ENCODE measurements at places on chromosomes 2 and 18.

DNA sequence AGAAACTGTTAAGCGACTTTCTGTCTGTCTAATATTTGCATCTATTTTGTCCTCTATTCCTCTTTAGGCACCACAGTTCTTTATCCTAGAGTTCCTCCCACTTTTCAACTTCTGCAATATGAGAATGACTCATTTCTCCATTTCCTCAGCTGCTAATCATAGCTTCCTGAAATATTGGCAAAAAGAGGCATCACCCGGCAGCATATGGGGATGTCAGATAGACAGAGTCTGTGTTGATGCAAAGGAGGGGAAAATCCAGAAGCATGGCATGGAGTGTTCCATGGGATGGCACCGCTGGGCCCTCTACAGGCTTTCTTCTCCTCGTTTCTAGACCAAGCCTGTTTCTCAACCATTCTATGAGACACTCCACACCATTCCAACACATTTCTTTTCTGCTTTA is 93.4 kb downstream of the DOCK10 start:
- DNase-seq = no peak

DNA sequence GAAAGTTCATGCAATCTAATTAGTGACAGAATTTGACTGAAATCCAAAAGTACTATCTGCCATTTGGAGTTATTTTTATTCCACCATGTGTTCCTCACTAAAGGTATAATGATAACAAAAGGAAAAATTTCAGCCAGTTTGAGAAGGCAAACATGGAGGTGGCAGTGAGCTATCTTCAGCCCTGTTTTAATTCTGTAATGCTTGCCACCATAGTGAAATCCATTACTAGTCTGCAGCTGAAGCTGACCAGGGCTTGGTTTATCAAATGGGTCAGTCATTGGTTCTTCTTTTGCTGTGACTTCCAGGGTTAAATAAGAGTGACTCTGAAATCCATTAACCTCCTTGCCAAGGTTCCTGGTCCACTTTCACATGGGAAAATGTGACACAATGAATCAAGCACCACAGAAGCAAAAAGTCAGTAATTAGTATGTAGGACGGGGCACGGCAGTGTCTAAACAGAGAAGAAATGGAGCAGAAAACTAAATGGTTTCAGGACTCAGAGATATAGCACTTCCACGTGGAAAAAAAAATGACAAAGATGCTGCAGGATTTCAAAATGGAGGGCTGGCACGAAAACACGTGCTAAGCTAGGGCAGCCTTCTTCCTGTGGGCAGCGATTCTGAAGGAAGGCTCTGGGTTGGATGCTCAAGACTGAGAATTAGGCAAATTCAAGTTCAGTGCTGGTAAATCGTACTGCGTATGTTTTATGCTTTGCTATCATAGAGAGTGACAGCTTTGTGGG is 87.2 kb downstream of the EPHA4 start:
- no peak for DNase-seq

DNA sequence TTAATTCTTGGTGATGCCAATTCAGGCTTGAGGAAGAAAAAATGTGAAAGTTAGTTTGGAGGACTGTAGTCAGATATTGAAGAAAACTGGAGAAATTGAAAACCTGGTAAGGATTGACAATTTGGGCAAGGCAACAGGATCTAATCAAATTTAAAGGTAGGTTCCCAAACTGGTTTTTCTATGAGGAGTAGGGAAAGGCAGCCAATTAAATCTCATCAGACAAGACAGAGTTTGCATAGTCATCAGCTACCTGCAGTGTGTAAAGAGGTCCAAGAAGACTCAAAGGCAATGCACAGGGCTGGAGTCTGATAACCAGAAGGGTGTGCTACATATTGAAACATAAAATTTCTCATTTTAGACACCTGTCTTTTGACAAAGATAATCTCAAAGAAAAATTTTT is 16.0 kb upstream of the CAB39 start:
- DNase-seq = no peak

GRCh38 chr18:51852681-51853080 is 487.3 kb upstream of the DCC start:
- no peak for DNase-seq

- peak; percentile 38 for DNase-seq
These were observed 19.1 kb downstream of the CAPG start for GRCh38 chr2:85390941-85391669.

- DNase-seq = no peak
These were observed 215.4 kb downstream of the KCNE4 start for GRCh38 chr2:223267160-223267951.

- DNase-seq = no peak
These were observed 945 bp upstream of the ASXL2 start for GRCh38 chr2:25879133-25879730.

- no peak for DNase-seq
These were observed 206.5 kb upstream of the ZSWIM2 start for GRCh38 chr2:187055463-187055862.

DNA sequence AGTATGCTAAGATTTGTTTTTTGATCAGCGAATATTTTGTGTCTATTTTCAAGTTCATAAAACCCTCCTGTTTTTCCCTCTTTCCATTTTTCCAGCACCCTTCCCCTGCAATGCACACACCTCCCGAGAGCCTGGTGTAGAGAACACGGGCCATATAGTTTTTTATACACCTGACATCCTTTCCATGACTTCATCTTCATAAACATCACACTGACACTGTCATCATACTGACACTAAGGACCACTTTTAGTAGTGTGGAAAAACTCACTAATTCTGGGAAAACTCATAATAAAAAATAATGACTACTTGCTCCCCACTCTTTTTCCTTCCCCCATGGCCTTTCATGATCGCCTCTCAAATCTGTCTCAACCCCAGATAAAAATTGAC is 70.2 kb downstream of the EPHA4 start:
- DNase-seq = no peak

GRCh38 chr2:66435549-66435875 is 587 bp downstream of the MEIS1 start:
- DNase-seq = no peak

DNA sequence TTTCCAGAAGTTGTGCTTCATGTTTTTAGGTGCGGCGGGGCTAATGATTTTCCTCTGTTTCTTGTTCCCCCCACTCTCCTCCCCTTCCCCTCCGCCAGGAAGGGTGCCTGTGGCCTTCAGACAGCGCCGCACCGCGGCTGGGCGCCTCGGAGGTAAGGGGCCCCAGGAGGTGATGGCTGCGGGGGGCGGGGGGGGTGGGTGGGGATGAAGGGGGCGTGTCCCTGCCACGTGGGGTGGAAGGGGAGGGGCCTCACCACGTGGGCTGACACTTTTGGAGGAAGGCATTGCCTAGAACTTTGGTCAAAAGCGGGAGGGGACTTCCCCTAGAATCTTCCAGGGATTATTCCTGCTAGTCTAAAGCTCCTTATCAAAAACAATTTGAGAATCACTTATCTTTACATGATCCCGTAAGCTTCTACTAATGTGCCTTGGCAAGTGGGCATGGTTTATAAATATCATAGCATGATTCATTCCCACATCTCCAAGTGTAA is 83.1 kb downstream of the FAM210A start:
- DNase-seq = no peak

GRCh38 chr18:35782926-35783325 is 189.6 kb upstream of the RMP24 start:
- no peak for DNase-seq

DNA sequence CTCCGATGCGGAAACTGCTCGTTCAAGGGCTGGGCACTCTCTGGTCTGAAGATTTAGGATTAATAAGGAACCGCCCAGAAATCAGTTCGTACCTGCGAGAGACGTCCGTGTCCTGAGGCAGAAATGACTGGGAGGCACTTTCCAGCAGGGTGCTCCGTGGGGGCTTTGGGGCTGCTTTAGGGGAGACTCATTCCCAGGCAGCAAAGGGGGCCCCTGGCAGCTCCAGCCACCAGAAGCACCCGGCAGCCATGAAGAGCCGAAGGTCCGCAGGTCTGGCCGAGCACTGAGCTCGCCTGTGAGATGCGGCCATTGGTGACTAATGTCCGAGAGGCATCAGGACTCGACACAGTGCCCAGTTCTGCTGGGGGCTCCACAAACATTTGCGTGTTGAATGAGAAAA is 20.9 kb downstream of the KCNG2 start:
- no peak for DNase-seq

DNA sequence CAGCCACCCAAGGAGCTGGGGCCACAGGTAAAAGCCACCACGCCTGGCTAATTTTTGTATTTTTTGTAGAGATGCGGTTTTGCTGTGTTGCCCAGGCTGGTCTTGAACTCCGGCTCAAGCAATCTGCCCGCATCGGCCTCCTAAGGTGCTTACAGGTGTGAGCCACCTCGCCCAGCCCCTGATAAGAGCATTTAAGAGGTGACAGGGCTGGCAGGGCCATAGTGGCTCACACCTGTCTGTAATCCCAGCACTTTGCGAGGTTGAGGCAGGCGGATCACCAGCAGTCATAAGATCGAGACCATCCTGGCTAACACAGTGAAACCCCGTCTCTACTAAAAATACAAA is 9.0 kb upstream of the CNNM3 start:
- no peak for DNase-seq

DNA sequence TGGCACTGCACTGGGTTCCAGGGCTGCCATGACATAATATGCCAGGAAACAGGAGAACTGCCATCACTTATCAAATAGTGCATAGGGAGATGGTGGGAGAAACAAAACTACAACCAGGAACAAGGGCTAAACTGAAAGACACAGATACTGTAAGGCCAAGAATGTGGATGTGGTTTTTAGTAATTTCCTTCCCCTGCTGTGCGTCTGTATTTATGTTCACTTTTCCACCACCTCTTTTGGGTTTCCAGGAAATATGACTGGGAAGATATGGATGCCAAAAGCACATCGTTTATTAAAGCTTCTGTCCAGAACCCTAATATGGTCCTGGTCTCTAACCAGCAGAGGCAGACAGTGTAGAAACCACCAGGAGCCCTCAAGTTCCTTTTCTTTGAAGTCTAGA is 759.7 kb upstream of the FANCL start:
- DNase-seq = no peak

DNA sequence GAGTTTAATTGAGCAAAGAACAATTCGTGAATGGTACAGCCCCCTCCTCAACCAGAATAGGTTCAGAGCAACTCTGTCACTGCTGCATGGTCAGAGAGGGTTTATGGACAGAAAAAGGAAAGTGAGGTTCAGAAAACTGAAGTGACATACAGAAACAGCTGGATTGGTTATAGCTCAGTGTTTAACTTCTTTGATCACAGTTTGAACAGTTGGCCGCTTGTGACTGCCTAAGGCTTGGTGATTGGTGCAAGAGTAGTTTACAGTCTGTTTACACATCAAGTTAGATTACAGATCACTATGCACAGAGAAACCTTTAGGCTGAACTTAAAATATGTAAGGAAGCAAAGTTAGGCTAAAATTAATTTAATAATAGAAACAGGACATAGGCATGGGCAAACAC is 459.2 kb downstream of the KCNJ3 start:
- DNase-seq = no peak

GRCh38 chr2:162029287-162029901 is 44.6 kb downstream of the DPP4 start:
- no peak for DNase-seq

- no peak for DNase-seq
These were observed 96.1 kb downstream of the MAP2 start for GRCh38 chr2:209519906-209520305.

- DNase-seq = no peak
These were observed 955.8 kb upstream of the LRRTM1 start for GRCh38 chr2:81260320-81260719.

- DNase-seq = no peak
These were observed 66.1 kb upstream of the SMAD7 start for GRCh38 chr18:49016648-49017539.

All from stimulated activated CD8-positive, alpha-beta memory T cell treated with anti-CD3 and anti-CD28 coated beads, Interleukin-15, amount 100 ng/mL, for 24 hours (primary cell).